Activated CD4-positive, CD25-positive, alpha-beta regulatory T cell treated with anti-CD3 and anti-CD28 coated beads, Interleukin-2, amount 50 U/mL, for 16 hours (primary cell): ENCODE measurements at places on chromosomes 2 and 18.

DNA sequence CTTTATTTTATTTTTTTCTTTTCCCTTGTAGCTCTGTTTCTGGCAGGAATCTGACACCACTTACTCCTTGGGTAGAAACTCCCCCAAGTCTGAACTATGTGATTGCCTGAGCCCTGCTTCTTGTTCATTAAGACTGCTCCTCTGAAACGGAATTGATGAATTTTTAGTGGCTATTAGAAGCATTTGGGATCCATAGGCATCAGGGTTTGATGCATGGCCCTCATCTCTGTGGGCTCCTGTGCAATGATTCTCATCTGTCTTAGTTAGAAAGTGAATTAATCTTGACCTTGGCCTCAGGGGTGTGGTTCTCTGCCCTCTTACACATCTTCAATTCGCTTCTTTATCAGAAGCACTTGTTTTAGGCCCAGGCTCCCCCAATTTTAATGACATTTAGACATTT, 31.0 kb upstream of the DARS1 start:
- no peak for DNase-seq

DNA sequence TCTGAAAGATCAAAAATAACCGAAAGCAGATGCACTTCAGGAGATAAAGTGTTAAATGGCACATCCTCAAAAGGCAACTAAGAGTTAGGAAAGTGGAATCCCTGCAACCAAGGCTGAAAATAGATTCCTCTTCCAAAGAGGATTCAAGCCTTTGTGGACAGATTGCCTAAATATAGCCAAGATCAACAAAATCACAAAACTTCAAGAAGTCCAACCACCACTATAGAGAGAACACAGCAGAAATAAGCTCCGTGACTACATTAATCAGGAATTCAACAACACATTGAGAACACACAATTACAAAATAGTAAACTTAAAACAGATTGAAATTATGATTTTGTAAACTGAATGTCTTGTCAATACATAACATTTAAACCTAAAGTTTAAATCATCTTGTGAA, 165.7 kb downstream of the LNPK start:
- no peak for DNase-seq

GRCh38 chr2:156933645-156934225, 323.8 kb upstream of the GALNT5 start:
- DNase-seq = no peak

GRCh38 chr2:110770959-110771431, 38.6 kb downstream of the ACOXL start:
- DNase-seq = no peak

DNA sequence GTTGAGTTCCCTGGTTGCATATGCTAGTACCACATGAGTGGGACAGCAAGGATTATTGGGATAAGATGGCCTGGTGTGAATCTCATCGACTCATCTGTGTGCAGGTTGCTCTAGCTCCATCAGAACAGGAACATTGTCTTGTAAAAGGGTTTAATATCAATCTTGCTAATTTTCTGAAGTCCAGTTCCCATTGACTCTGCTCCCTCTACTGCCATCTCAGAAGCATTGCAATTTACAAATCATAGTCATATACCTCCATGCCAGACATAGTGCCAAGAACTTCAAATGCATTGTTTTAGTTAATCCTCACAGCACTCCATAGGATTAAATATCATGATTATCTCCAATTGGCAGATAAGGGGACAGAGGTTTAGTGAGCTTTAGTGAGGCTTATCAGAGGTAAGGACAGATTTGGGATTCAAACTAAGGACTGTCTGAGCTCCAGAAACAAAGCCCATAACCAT, 4.8 kb upstream of the STAT4 start:
- DNase-seq = no peak

DNA sequence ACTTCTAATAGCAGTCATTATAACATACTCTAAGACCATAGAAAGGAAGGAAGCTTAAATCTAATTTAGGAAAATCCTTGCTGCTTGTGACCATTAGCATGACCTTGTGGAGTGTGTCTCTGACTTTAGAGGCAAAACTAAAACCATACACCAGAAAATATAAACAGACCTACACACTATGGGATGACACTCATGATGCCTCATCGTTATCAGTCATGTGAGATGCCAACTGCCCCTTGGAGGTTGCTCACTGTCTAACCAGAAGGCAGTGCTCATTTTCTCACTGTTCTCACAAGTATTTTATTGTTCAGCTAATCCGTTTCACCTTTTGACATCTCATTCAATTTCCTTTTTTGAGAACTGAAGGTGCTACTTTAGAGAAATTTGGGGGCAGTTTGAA, 376.9 kb downstream of the RND3 start:
- DNase-seq = no peak

GRCh38 chr2:118954297-118955060, 12.5 kb downstream of the MARCO start:
- DNase-seq = no peak
